ENCODE measurements at places on chromosomes 1 and 21.

GRCh38 chr1:2180297-2181245, 14.0 kb downstream of the FAAP20 start:
- DNase-seq = no peak

GRCh38 chr21:26403321-26403720, 169.8 kb downstream of the CYYR1 start:
- no peak for DNase-seq

- DNase-seq = no peak
Measured at GRCh38 chr1:99748419-99748818, 18.0 kb downstream of the FRRS1 start.

GRCh38 chr1:193242000-193242399, 55.6 kb upstream of the B3GALT2 start:
- DNase-seq = no peak

DNA sequence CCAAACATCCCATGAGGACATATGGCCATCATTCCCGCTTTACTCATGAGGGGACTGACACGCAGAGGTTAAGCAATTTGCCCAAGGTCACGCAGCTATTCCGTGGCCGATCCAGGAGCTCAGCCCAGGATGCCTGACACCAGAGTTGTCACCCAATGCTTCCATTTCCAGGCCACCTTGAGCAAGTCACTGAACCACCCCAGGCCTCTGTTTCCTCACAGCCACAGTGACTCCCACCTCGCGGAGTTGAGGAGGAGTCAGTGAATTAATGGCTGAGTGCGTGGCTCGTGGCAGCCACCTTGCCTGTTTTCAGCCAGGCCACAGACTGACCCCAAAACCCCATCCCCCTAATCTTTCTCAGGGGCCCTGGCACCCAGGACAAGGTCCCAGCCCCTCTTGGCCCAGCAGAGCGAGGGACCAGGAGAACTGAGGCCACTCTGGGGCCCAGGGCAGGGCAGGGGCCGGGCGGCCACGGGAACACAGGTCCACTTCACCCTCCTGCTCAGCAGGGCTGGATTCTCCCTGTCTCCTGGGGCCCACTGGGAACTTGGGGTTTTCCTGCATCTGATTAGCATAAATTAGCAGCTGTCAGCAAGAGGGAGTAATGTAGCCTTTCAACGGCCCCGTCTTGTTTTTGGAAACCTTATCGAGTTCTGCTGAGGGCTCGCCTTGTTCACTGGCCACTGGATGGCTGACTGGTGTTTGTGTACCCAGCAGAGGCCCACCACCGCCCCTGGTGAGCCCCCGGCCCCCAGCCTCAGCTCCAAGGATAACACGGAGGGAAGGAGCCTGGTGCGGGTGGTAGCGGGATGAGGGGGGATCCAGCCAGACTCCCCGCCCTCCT, 19.7 kb upstream of the LAPTM5 start:
- DNase-seq = no peak

- DNase-seq = peak; percentile 29
Measured at GRCh38 chr1:224175617-224176016, 7.4 kb upstream of the DEGS1 start.

- no peak for DNase-seq
Measured at GRCh38 chr1:234602334-234603220, 7.4 kb downstream of the IRF2BP2 start.

- no peak for DNase-seq
Measured at GRCh38 chr1:181608948-181609347, 125.6 kb downstream of the CACNA1E start.

DNA sequence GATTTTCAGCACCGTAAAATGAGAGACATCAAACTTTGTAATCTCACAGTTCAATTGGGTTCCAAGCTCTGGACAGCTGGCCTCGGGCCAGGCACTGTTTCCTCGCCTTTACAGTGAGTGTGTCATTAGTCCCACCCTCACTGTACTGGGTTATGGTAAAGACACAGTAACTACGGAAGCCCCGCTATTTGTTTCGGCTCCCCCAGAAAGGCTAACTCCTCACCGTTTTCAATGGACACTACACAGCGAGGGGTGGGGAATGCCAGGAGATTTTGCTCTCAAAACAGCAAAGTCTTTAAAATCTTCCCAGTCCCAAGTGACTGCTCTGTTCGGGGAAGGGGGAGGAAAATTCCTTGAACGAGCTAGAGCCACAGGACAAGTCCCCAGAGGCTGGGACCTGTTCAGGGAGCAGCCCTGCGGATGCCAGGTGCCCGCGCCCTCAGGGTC, 757 bp upstream of the SPSB1 start:
- no peak for DNase-seq

DNA sequence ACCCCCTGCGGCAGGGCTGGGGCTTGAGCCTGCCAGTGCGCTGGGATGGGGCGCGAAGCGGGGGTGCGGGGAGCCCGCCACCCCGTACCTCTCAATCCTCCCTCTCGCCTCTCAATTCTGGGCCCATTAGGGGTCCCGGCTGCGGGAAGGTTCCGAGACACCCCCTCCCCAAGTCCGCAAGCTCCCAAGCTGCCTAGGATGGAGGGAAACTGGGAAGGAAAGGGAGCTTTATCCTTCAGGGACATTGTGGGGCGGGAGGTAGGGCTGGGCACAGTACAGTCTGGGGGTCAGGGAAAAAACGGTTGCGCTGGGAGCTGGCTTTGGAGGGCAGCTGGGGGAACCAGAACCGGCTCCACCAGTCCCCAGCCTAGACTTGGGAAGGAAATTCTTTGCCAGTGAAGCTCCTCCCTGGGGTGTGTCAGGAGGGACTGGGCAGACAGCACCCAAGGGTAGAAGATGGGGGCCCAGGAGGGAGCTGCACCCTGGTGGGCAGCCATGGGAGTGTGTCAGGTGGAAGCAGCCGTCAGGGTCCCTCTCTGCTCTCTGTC, 904 bp downstream of the GJB3 start:
- no peak for DNase-seq

- no peak for DNase-seq
Measured at GRCh38 chr1:11617314-11617713, 36.9 kb downstream of the FBXO2 start.

DNA sequence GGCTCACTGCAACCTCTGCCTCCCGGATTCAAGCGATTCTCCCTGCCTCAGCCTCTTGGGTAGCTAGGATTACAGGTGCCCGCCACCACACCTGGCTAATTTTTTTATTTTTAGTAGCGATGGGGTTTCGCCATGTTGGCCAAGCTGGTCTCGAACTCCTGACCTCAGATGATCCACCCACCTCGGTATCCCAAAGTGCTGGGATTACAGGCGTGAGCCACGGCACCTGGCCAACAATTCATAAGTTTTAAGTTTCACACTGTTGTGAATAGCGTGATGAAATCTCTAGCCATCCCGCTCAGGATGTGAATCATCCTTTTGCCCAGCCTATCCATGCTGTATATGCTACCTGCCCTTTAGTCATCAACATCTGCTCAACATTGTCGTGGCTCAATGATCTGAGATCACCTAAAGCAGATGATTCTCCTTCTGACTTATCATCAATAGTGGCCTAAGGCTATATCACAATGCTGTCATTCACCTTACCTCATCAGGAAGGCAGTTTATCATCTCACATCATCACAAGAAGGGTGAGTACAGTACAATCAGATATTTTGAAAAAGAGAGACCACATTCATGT, 2.6 kb downstream of the PFDN2 start:
- DNase-seq = no peak

GRCh38 chr1:13701271-13701640, 1.3 kb downstream of the PRDM2 start:
- DNase-seq = no peak

GRCh38 chr1:22814176-22815042, 103.8 kb downstream of the EPHB2 start:
- no peak for DNase-seq

DNA sequence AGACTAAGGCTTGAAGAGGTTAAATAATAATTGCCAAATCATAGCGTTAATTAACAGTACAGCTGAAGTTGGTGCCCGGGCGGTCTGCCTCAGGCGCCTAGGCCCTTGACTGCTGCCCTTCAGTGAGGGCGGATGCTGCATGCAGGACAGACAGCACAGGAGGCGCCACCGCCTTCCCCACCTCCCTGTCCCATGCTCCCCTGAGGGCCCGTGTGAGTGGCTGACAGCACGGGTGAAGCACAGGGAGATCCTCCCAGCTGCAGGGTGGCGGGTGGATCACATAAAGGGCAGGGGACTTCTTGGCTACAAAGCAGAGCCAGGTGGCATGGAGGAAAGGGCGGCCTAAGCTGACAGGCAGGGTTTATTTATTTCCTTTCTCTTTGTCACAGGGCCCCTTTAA, 49.1 kb downstream of the DDX20 start:
- no peak for DNase-seq

- no peak for DNase-seq
Measured at GRCh38 chr1:223017291-223017690, 125.8 kb downstream of the TLR5 start.

DNA sequence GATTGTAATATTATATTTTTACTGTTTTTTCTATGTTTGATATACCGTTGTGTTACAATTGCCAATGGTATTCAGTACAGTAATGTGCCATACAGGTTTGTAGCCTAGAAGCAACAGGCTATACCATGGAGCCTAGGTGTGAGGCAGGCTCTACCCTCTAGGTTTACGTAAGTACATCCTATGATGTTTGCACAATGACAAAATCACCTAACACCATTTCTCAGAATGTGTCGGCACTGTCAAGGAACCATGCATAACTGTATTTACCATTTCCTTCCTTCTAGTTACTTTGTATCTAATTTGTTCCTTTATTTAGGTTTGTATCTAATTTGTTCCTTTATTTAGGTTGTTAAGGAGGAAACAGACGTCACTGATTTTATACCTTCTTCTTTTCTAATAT, 9.9 kb downstream of the NPHP4 start:
- DNase-seq = no peak

GRCh38 chr1:229621663-229622062, 4.3 kb downstream of the TAF5L start:
- DNase-seq = no peak

GRCh38 chr1:156497078-156497742, 3.4 kb downstream of the MEF2D start:
- DNase-seq = no peak

GRCh38 chr21:34135330-34135729, 62.0 kb downstream of the MRPS6 start:
- no peak for DNase-seq

DNA sequence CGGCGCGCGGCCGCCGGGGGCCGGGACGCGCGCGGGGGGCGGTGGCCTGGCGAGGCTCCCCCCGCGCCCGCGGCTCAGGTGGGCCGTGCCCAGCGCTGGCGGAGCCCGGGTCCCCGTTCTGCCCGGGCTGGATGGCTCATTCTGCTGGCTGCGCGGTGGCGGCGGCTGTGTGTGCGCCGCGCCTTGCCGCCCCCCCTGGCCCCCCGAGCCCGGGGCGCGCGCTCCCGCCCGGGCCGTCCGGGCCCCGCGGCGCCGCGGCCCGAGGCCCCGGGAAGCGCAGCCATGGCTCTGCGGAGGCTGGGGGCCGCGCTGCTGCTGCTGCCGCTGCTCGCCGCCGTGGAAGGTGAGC, at the start of gene EPHB2:
EPHB2 (plus strand) TSS at position 139 of the 349 bp plus-strand sequence; CDS start at position 283, 144 bp downstream.
- no peak for DNase-seq

DNA sequence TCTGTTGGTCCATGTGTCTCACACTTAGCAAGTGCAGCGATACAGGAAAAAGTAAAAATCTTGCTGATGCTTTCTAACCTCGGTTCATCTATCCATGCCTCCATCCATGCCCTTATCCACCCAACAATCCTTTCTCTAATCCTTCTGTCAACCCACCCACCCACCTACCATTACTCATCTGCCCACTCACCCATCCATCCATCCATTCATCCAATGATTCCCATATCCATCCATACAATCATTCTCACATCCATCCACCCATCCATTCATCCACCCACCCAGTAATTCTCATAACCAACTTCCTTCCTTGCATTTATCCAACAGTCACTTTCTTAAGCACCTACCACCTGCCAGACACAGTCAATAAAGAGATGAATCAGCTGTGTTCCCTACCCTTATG, 6.1 kb upstream of the IGSF21 start:
- DNase-seq = no peak

- no peak for DNase-seq
Measured at GRCh38 chr1:10368194-10368593, 30.7 kb upstream of the PGD start.

DNA sequence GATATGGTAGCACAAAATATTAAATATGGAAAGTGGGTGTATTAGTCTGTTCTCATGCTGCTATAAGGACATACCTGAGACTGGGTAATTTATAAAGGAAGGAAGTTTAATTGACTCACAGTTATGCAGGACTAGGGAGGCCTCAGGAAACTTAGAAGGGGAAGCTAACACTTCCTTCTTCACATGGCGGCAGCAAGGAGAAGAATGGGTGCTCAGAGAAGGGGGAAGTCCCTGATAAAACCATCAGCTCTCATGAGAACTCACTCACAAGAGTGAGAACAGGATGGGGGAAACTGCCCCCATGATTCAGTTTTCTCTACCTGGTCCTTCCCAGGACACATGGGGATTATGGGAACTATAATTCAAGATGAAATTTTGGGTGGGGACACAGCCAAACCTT, 15.8 kb upstream of the BACE2 start:
- no peak for DNase-seq

DNA sequence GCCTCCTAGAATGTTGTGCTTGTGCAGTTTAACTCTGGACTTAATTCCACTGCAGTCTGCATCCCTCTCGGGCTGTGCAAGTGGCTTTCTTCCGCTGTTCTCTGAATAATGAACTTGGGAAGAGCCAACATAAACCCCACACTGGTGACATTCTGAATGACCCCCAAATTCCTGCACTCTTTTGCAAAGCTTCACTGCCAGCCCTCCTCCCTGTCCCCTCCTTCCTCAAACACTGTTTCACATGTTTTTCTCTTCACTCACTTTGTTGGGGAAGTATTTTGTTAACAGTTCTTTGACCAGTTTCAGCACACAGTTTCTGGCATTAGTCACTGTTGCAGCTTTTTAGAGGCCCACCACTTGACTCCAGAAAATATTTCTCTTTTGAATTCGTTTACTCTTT, 39.7 kb downstream of the GNG12 start:
- no peak for DNase-seq

GRCh38 chr1:46173361-46173856, 1.5 kb upstream of the TSPAN1 start:
- no peak for DNase-seq

- no peak for DNase-seq
Measured at GRCh38 chr1:167412072-167412471, 106.3 kb downstream of the CD247 start.

DNA sequence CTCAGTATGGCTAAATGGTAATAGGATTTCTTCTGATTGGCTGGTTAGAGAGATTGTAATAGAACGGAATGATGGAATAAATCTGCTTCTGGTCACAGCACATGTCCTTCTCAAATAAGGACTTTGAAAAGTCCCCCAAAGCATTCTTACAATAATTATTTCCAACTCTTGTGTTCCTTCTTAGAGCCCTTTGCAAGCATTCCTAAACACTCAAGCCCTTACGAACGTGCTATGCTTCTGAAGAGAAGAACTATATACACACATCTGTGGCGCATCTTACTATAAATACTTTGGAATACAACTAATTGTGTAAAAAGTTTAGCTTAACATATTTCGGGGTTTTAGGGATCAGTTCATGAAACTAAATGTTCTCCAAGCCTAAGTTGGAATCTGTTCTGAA, 25.6 kb downstream of the CLIC4 start:
- DNase-seq = no peak

- DNase-seq = no peak
Measured at GRCh38 chr1:86352086-86352485, 44.0 kb downstream of the ODF2L start.

GRCh38 chr1:116036255-116036654, 59.9 kb downstream of the SLC22A15 start:
- DNase-seq = no peak

Measured in activated CD4-positive, alpha-beta T cell treated with anti-CD3 and anti-CD28 coated beads, Interleukin-2, amount 50 U/mL, for 4 hours (primary cell).